ENCODE measurements at places on chromosomes 2 and 18.

DNA sequence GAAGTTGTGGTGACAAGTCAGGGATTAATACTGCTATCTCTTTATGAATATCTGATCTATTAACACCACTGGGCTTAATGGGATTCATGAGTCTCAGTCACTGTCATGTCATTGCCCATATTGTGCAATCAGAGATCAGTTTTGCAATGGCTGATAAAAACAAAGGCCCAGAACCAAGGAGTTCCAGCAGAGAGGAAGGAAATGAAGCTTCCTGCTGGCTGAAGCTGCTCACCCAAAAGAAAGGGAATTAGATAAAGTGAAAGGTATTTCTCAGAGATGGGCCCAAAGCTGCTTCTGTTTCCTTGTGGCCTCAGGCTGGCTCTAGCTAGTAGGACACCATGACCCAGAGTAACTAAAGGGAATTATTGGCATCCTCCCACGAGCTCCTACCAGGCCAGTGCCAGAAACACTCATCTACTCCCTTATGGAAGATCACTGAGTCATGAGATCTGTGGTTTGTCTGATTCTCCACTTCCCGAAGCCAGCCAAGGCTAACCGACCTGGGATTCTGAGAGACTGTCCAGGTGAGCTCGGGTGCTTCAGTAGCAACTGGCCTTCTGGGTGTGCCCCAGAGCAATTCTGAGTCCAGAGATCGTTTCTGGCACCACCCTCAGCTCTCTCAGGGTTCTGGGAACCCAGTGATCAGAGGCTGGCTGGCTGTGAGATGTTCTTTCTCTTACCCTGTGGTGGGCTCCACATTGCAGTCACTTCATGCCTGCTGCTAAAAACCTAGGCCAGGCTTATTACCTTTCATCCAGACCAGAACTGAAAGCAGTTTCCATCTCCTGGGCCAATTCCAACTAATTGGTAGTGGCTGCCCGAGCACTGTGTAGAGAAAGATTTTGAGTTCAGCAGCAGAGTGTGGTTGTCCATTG is 129.5 kb upstream of the PELI1 start:
- DNase-seq = no peak

DNA sequence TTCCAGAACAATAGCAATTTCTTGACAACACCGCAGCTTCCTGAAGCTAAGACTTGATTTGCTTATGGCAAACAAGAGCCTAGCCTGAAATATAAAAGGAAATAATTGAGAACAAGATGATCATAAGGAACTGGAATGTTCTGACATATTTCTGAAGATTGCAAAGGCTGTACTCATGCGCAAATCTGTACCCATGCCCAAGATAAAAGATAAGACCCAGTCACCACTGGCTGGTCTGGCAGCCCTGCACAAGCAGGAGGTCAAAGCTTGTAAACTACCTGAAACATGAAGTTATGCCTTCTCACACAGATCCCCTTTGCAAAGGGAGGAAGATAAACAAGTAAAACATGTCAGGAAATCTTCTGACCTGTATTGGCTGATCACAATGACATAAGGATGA is 160.8 kb upstream of the GYPC start:
- DNase-seq = no peak

- DNase-seq = no peak
These were observed 96.4 kb downstream of the EN1 start for GRCh38 chr2:118750959-118751565.

DNA sequence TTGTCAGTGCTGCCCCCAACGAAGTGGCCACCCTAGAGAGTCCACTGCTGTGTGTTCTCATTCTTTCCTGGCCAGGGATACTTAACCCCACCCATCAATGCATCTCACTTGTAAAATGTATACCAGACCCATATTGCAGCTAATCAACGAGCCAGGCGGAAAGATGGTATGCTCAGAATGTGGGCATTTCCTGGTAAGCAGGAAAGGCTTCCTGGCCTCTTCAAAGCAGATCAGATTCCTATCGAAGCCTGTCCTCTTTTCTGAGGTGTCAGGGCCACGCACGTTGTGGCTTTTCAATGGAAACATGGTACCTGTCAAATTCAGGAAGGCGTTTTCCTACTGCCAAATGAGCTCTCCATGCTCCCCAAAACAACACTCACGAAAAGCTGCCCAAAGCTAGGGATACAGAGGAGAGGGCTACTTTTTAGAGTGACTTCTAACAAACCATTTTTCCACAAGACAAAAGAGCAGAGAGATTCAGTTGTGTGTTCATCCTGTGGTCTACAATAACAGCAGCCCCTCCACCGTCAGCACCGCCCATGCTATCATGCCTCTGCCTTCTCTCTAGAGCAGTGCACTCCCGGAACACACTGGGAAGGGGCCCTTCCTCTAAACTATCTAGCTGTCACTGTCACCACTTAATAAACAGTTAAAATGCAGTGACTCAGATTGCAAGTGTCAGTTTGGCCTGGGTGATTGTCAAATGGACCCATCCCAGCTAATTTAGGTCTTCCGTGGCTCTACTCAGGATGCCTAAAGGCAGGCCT is 535.1 kb downstream of the RNF144A start:
- DNase-seq = no peak

GRCh38 chr2:142944721-142945120 is 67.3 kb downstream of the KYNU start:
- DNase-seq = no peak

DNA sequence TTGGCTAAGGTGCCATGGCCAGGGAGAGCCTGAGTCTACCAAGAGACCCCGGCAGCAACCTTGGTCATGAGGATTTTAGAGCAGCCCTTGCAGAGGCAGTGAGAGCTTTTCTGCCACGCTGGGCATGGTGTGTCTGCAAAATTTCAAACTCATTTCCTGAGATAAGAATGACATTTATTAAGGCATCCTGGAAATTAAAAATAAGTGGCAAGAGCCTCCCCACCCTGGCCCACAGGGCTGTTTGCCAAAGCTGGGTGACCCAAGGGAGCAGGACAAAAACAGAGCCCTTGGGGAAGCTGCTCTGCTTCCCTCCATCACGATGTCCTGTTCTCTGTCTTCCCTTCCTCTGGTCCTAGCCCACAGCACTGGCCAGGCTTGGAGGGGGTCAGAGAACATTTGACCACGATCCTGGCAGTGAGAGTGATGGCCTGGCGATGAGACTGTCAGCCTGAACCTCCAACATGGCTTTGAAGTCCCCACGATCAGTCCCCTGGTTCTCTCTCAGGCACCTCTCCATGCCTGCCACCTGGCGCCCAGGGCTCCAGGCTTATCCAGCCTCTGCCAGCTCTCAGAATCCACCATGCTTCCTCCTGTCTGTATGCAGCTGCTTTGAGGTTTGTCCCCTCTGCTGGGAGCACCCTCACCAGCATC is 68.9 kb upstream of the RMDN2 start:
- DNase-seq = no peak

- no peak for DNase-seq
These were observed 136.4 kb downstream of the DYSF start for GRCh38 chr2:71589763-71590162.
